ENCODE measurements at places on chromosomes 2 and 18.

- DNase-seq, result no peak
Observed at GRCh38 chr2:53544871-53545558, 222.6 kb upstream of the CHAC2 start.

DNA sequence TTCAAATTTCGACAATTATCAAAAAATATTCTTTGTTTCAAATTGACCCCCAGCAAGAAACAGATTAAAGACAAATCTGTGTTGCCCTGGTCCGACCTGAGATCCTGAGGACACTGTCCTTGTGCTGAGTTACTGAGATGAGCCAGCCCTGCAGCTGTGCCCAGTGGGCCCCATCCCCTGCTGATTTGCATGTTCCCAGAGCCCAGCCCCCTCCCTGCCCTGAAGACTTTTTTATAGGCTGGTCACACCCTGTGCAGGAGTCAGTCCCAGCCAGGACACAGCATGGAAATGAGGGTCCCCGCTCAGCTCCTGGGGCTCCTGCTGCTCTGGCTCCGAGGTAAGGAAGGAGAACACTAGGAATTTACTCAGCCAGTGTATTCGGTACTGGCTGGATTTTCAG is 31.4 kb upstream of the ZNG1B start:
- no peak for DNase-seq

DNA sequence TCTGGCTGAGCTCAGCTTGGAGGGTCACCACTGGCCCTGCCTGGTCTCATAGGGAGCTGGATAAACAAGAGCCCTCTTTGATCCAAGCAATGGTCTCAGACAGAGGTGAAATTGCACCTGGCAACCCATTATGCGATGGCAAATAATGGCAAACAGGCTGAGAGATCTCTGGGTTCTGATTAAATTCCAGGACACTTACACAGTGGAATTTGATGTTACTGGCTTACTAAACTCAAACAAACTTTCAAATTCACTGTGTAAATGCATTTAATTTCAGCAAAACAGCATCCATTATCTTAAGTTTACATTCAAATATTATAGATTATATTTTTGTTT is 19.5 kb upstream of the STAT4 start:
- no peak for DNase-seq

- no peak for DNase-seq
Observed at GRCh38 chr2:73080321-73081131, 9.0 kb upstream of the SFXN5 start.

GRCh38 chr2:112257575-112257974 is 2.7 kb upstream of the ZC3H8 start:
- DNase-seq, result no peak

DNA sequence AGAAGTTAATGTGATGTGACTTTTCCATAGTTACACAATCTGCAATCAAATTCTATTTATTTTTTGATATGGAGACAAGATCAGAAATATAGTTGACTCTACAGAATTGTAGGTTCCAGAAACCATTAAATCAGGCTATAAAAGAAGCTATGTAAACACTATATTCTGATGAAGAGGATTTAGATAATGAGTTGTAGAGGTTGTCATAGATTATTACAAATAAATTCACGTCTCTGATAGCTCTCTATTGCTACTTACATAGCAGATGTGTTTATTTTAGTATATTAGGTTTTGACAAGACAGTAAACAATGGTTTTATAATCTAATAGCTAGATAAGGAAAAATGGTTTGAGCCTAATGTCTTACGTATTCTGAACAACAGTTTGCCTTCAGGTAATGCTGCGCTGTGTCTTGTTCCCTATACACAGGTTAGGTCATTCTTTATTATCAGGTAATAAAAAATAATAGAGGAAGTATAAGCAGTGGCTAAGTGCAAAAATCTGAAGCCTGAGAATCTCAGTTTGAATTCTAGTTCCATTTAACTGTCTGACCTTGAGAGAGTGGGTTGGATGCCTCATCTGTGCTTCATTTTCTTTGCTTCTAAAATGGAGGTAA is 93.4 kb downstream of the PPP1R1C start:
- no peak for DNase-seq

- no peak for DNase-seq
Observed at GRCh38 chr2:100066246-100066645, 76.1 kb downstream of the AFF3 start.

DNA sequence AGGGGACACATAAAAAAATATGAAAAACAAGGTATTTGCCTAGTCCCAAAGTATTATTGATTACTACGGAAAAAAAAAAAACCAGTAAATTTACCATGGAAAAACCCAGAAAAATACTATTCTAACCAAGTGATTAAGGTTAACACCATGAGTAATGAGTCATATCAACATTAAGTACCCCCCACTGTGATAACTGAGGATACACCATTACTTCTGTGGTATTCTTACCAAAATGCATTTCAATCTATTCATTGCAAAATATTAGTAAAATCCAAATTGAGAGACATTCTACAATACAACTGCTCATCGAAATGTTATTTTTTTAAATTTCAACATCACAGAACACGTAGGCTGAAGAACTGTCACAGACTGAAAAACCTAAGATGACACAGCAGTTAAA is 669.8 kb downstream of the ZEB2 start:
- DNase-seq, result no peak

- peak; percentile 29 for DNase-seq
Observed at GRCh38 chr2:28348149-28348567, 44.5 kb upstream of the FOSL2 start.

- DNase-seq, result no peak
Observed at GRCh38 chr2:129799036-129799958, 180.2 kb upstream of the RAB6C start.

DNA sequence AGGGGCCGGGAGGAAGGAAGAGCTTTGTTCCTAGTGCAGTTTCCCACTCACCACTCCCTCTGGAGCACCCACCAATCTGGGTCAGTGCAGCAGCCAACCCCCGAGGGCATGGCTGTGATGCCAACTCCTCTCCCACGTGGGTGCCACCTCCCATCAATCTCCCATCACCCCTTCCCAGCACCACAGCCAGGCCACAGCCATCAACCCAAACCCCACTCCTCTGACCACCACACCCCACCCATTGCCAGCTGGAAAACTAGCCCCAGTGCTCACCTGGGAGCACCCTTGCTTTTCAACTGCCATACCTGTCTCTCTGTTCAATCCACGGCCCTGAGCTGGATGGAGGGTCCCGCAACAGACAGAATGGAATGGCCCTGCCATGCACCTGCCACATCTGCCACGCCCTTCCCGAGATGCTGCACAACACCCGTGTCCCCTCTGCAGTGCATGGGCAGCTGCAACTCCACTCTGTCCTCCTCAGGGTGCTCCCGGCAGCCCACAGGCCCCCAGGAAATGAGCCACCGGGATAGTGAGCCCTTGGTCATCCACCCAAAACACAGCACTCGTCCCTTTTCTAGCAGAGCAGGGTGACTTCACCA is 112.4 kb upstream of the ID2 start:
- no peak for DNase-seq

GRCh38 chr2:20615068-20615465 is 35.8 kb downstream of the HS1BP3 start:
- DNase-seq, result no peak

GRCh38 chr2:160061944-160062291 is 497 bp downstream of the PLA2R1 start:
- DNase-seq, result no peak

DNA sequence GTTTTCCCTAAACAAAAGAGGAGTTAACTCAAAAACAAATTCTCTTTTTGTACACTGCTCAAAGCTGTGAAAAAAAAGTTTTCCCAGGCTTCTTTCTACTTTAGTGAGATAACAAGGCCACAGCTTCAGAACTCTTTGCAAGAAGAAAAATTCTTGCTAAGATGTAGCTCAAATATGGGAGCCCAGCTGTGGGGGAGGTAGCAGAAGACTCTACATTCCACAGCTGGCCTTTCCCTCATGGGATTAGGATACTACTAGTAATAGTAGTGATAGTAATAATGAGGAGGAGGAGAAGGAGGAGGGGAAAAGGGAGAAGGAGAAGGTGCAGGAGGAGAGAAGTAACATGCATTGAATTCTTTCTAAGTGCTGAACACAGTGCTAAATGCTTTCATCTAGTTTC is 19.2 kb upstream of the CERS6 start:
- DNase-seq, result no peak

- DNase-seq, result no peak
Observed at GRCh38 chr2:128084757-128085156, 6.2 kb upstream of the UGGT1 start.

DNA sequence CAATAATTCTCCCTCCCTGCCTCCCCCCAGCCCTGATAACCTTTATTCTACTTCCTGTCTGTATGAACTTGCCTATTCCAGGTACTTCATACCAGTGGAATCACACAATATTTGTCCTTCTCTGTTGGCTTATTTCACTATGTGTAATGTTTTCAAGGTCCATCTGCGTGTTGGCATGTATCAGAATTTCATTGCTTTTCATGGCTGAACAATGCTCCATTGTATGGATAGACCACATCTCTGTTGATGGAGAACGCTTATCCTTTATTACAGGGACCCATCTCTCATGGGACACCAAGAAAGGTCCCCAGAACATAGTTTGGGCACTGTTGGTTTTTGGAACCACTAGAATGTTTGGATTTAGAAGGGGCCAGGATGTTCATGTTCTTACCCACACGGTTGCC is 40.2 kb downstream of the ATOH8 start:
- DNase-seq, result no peak

DNA sequence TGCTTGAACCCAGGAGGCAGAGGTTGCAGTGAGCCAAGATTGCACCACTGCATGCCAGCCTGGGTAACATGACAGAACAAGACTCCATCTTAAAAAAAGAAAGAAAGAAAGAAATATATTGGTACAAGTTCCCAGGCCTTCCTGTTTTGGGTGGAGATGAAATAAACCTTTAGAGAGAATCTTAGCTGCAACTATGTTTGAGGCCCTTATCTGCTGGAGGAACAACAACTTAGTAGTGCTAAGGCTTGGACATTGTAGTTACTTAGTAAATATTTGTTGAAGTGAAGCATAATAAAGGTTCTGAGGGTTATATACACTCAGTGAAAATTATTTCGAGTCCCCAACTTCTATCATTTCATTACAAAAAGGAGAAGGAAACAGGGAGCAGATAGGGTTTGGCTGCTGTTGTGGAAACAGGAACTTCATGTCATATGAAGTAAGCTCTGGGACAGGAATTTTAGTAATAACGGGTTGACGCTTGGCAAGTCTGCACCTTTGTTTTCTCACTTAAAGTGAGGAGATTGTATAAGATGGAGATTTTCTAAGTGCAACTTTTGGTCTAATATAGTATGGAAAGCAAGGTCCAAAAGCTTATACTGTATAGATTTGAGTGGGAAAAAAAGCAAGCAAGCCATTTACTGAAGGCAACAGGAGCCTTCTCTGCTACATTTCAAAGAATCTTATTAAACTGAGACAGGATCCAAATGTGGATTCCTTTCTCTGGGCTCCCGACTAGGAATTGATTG is 40.0 kb upstream of the AGPS start:
- no peak for DNase-seq

DNA sequence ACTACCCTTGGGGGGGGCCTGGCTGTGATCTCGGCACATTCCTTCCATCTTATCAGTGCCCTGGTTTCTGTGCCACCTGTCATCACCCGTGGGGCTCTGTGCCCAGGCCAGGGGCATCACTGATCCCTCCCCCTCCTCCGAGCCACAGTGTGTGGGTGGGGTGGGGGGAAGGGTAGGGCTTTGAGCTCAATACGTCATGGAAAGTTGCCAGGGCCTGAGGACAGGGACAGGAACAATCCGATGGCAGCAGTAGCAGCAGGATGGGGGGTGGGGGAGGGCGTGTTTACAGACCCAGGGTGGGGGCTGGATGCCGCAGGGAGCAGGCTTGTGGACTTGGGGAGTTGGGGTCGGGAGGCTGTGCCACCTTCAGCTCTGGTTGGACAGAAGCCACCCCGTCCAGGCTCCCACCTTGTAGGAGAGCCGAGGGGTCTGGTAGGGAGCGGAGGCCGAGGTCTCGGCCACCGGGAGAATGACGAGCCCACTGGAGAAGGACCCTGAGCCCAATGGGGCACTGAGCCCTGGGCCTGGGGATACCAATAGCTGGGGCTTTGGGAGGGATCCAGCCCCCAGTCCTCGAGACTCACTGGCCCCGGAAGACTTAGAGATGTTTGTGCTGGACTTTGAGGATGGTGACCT is 3.5 kb downstream of the SLC4A3 start:
- DNase-seq, result no peak

DNA sequence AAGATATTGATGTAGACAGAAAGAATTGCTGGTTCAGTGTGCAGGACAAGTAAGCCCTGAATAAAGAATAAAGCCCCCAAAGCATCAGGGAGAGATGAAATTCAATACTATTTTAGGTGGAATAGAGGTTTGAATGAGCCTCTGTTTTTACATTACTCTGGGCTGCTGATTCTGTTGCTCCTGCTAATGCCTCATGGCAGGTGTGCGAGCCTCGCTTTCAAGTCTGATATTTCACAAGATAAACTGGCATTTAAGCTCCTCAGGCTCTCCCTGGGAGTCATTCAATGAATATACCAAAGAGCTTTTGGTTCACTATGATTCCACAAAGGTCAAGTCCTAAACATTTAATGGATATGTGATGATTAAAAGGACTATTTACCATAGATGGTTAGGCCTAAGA is 601.0 kb upstream of the SLC39A10 start:
- DNase-seq, result no peak

GRCh38 chr2:84959095-84959565 is 11.8 kb upstream of the KCMF1 start:
- no peak for DNase-seq

DNA sequence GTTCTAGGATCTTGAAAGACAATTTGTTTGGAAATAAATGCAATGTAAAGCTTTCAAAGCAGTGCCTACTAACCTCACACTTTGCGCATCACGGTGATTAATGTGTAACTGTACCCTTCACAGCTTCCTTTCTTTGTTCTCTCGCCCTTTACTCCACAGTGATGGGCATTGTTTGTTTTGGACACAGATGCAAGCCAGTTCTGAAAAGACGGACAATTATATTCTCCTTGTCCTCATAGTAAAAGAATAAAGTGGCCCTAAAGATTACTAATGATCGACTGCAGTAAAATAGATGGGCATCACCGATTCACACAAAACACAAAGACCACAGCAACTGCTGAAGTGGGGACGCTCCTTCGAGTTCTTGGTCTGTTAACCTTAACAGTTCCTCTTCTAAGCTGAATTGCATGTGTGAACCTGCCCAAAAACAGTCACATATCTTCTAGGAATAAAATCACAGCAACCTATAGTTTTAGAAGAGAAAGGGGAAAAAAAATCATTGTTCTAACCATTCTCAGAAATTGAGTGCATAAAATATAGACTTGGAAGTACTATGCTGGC is 7.7 kb downstream of the L3MBTL4 start:
- no peak for DNase-seq

DNA sequence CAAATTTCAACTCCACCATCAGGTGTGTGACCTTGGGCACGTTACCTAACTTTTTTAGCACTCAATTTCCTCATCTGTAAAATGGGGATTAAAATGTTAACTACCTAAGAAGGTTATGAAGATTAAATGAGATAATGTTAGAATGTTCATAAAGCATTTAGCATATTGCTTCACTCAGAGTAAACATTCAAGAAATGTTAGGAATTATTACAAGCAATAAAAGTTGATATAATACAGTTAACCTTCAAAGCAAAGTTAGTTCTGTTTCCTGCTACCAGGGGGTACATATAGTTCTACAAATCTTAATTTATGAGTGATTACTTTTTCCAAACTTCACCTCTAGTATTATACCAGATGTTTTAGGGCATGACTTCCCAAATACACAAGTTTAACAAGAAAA is 254.2 kb downstream of the PDE11A start:
- no peak for DNase-seq
